ENCODE measurements at places on chromosomes 1 and 21.

- DNase-seq, result no peak
Observed at GRCh38 chr1:172628401-172628800, 30.5 kb upstream of the FASLG start.

- no peak for DNase-seq
Observed at GRCh38 chr1:109850827-109851226, 59.8 kb upstream of the CSF1 start.

DNA sequence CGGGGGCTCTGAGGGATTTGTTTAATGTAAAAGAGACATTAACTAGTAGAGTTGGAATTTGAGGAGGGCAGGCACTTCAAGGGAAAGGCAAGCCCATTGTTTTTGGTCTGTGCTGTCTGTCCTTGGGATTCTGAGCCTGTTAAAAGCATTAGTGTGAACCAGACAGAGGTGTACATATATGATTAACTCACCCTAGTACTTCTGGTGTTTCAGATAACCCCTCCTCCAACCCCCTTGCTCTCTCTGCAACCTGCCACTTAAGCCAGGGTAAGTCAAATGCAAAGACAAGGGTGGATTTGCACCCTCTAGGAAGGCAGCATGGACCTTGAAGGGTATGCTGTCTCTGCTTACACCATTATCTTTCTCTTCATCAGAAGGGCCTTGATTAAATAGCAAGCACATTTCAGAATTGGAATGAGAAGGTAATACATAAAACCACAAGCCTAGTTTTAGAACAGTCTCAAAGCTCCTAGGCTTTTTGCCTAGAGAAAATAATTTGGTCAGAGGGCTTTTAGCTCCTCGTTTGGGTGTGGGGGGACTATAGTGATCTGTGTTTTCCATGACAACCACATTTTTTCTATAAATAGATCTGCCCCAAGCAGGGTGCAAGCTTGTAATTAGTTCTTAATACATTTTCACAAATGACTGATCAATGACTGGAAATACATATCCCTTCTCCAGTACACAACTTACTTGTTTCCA, 120.7 kb upstream of the SGIP1 start:
- no peak for DNase-seq

DNA sequence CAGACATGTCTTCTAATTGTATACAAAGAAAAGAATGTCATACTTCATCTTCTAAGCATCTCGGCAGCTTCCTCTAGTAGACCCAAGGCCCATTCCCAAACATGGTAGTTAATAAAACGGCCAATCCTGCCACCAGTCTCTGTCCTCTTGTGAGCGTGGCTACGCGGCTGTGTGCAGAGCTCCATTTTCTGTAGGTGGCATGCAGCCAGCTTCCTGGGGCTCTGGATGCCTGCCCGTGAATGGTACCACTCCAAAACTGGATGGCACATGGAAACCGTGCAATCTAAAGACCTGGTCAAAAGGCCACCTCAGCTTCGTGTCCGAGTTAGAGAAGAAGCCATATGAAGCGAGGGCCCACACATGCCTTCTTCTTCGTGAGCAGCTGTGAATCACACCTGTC, 110.7 kb downstream of the SIPA1L2 start:
- DNase-seq, result no peak

- DNase-seq, result no peak
Observed at GRCh38 chr1:200659269-200659668, 10.4 kb downstream of the DDX59 start.

- DNase-seq, result no peak
Observed at GRCh38 chr1:108130794-108131193, 69.3 kb downstream of the SLC25A24 start.

- DNase-seq, result no peak
Observed at GRCh38 chr1:18953731-18954231, 2.7 kb downstream of the IFFO2 start.

GRCh38 chr21:40047211-40047610, 180.0 kb downstream of the PCP4 start:
- no peak for DNase-seq

DNA sequence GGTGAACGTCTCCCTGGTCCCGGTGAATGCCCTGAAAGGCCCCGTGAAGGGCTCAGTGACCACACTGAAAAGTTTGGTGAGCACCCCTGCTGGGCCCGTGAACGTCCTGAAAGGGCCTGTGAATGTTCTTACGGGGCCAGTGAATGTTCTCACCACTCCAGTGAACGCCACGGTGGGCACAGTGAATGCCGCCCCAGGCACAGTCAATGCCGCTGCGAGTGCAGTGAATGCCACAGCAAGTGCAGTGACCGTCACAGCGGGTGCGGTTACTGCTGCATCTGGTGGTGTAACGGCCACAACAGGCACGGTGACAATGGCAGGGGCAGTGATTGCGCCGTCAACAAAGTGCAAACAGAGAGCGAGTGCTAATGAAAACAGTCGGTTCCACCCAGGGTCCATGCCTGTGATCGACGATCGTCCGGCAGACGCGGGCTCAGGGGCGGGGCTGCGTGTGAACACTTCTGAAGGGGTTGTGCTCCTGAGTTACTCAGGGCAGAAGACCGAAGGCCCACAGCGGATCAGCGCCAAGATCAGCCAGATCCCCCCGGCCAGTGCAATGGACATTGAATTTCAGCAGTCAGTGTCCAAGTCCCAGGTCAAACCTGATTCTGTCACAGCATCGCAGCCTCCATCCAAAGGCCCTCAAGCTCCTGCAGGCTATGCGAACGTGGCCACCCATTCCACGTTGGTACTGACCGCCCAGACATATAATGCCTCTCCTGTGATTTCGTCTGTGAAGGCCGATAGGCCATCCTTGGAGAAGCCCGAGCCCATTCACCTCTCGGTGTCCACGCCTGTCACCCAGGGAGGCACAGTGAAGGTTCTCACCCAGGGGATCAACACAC, 41.5 kb downstream of the ZBTB17 start:
- DNase-seq, result no peak

GRCh38 chr1:16720351-16721223, 19.7 kb upstream of the RNU1-4 start:
- DNase-seq, result peak; percentile 81

DNA sequence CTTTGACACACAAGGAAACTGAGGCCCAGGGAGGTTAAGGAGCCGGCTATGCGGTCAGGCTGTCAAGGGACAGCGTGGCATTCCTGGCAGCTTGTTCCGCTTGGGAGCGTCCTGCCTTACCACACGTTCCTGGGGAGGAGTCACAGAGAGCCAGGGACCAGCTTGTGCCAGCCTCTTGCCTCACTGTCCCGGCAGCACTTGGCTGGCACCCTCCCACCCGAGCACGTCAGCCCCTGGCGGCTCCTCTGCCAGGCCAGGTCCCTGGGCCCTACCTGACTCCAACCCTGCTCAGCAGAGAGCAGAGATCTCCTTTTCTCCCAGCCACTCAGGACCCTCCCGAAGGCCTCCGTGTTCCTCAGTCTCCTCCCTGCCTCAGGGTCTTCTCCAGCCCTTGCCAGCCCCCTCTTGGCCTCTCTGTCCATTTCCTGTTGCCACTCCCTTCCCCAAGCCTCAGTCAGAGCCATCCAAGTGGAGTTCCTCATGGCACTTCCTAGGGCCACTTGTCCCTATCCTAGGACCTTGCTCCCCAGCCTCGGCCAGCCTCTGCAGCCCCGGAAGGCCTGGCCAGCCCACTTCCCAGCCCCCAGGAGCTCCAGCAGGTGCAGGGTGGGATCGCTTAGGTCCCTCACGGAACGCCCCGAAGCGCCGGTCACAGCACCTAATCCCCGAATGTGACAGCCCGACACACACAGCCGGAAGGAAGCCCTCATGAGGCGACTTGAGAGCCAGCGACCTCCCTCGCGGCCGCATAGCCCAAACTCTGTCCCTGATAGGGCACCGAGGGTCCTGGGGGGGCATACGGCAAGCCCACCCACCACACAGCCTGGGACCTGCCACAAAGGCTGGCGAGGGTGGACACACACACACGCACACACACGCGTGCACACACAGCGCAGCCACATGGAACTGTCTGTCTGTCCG, 130.3 kb downstream of the CASZ1 start:
- DNase-seq, result peak; percentile 92

DNA sequence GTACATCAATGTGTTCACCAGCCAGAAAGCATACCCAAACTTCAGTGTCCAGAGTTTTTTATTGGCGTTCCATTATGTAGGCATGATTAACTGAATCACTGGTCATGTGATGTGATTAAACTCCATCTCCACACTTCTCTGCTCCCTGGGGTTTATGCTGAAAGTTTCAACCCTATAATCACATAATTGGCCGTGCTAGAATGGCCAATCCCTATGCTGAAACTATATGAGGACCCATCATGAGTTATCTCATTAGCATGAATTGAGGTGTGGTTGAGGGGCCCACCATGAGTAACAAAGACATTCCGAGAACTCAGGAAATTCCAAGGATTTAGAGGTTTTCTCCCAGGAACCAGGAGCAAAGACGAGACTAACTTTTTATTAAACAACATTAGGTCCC, 31.8 kb upstream of the FBXO28 start:
- DNase-seq, result no peak

- DNase-seq, result no peak
Observed at GRCh38 chr1:199279872-199280645, 641.2 kb downstream of the PTPRC start.

GRCh38 chr1:100606438-100606837, 68.5 kb downstream of the GPR88 start:
- peak; percentile 47 for DNase-seq

DNA sequence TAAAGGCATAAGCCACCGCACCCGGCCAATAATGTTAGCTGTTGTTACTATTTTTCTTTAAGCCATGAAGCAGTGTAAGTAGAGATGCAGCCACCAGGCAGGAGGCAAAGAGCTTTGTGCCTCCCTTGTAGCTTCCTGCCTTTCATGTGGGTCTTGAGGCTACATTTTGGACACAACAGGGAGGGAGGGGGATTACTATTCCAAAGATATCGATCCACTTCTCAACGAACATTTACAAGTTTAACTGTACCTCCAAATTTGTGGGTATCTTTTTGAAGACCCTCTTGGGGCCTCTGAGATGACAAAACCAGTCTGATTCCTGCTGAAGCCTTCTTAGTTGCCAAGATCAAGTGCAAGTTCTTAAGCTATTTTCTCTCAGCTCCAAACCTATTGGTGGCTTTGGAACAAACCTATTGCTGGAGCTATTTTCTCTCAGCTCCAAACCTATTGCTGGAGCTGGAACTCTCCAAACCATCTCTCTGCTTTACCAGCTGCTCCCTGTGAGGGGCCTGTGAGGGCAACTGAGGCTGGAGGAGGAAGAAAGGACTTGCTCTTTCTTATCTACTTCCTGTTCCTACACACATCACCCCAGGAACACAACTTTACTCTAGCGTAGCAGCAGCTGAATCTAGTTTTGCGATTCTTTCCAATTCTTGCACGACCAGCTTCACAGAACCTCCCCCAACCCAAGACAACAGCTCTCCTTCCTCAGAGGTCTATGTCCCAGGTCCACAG, 16.1 kb upstream of the RCAN3 start:
- no peak for DNase-seq

DNA sequence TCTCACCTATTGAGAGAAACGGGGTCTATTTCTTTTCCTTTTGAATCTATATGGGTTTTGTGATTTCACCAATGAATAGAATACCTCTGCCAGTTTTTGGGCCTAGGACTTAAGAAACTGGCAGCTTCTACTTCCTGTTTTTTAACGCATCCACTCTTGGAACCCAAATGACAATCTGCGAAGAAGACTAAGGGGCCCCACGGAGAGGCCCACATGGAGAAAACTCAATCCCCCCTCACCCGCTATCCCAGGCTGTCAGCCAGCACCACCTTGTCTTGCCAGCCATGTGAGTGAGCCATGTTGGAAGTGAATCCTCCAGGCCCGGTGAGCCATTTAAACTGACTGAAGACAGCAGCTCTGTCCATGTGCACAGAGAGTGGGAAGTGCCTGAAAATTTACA, 3.6 kb upstream of the HENMT1 start:
- no peak for DNase-seq

DNA sequence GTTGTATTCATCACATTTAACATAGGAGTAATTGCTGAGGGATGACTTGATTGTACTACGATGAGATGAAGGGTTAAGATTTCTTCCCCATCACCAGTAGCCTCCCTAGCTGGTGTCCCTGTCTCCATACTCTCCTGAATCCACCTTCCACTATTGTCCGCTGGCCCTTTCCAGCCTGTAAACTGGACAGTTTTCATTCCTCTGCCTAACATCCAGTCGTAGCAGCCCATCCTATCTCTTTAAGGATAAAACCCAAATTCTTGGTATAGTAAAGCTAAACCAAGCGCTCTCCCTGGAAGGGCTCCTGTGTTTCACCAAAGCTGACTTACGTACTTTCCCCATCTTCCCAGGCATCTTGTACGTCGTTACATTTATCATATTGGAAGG, 670 bp downstream of the COX20 start:
- DNase-seq, result no peak

GRCh38 chr1:152110365-152110859, 4.8 kb downstream of the TCHH start:
- DNase-seq, result peak; percentile 37

- DNase-seq, result no peak
Observed at GRCh38 chr1:109622895-109623294, 3.3 kb downstream of the AMPD2 start.

DNA sequence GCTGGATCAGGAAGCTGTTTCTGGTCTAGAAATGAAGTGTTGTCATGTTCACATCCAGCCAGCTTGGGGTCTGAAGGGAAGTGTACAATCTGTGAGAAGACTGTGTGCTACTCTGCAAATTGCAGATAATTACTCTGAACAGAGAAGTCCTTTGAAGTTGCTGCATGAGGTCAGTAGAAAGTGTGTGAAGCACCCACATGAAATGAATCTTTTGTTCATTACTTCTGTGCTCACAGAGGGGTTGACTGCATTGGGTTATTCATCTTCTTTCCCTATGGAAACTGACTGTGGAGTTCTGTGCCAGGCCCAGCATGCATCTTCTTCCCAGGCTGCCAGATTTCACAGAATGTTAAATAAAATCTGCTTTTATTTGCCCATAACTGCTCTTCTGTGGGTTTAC, 47.1 kb downstream of the CTH start:
- no peak for DNase-seq

- no peak for DNase-seq
Observed at GRCh38 chr1:157155658-157156057, 17.5 kb upstream of the ETV3 start.

- DNase-seq, result peak; percentile 6
Observed at GRCh38 chr21:42148584-42148983, 70.4 kb upstream of the ABCG1 start.

DNA sequence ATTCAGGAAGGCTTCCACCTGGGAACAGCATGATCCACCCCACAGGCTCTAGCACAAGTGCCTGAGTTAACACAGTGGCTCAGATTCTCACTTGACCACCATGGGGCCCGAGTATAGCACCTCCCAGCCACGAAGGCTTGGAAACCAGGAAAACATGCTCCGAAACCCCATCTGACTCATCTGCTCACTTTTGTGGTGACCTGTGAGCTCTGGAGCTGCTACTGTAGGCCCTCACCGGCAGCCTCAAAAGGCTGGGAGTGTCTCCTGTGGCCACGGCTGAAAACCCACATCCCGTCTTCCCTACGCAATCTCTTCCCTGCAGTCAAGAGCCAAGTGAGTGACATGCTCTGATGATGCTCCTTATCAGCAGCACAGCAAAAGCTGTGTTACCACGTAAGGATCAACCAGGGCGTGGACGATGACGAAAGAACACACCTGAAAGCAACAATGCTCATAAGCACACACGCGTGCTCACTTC, 81.4 kb downstream of the TGFBR3 start:
- no peak for DNase-seq
